Globus pallidus (tissue), 1 donor: ENCODE measurements at places on chromosomes 13 and 19.

DNA sequence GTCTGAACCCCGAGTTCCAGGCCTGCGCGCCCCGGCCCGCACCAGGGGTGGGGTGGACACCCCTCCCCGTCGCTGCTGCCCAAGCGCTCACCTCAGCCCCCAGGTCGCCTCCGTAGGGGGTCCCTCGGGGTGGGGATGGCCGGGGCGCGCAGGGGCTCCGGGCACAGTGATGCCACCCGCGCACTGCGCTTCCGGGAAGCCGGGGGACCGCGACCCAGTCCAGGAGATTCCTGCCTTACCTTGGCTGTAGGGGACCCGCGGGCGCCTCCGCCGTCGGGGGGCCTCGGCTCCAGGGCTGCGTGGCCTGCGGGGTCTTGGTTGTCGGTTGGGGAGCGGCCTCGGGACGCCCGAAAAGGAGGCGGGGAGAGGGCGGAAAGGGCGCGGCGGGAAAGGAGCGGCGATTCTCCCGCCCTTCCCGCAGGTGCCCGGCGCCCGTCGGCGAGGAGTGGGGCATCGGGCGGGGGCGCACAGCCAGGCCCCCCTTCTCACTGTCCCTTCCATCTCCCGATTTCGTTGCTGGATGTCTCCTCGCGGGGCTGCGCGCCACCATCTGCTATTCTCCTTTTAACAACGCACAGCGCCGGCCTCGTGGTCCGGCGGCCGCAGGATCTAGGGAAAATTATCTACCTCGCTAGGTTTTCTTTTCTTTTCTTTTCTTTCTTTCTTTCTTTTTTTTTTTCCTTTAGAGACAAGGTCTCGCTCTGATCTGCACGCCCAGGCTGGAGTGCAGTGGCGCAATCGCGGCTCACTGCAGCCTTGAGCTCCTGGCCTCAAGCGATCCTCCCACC, at the start of gene KEAP1:
TSS of gene KEAP1 (minus strand) at position 355 of the 788 bp plus-strand sequence. CDS start 3,323 bp downstream, outside the sequence.
- no peak for DNase-seq

DNA sequence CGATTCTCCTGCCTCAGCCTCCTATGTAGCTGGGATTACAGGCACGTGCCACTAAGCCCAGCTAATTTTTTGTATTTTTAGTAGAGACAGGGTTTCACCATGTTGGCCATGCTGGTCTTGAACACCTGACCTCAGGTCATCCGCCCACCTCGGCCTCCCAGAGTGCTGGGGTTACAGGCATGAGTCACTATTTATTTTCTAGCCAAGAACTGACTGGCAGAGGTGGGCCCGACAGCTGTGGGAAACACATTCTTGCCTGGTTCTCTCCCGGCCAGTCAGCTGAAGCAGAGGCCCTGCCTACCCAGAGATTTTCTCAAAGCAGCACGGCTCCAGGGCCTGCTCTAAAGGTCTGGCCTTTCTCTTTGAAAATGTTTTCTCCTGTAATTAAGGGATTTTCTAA, 108.0 kb downstream of the KCTD15 start:
- no peak for DNase-seq

DNA sequence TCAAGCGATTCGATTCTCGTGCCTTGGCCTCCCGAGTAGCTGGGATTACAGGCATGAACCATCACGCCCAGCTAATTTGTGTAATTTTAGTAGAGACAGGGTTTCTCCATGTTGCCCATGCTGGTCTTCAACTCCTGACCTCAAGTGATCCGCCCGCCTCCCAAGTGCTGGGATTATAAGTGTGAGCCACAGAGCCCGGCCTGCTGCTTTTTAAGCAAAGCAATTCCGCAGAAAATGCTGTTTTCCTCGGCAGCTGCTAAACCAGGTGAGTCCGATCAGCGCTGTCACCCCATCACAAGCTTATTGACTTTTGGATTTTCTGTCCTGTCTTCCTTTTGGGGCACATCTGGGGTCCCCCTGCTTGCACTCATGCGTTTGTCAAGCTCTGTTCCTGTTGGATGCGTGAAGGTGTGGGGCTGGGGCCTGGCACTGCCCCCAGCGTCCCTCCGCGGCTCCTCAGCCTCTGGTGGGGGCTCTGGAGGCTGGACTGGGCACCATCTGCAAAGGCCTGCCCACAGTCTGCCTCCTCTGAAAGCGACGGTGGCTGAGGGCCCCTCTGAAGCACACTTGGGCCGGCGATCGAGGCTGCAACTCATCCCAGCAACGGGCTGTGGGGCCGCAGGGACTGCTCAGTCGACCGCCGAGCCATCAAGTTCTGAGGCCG, 25.7 kb downstream of the CEBPG start:
- no peak for DNase-seq

GRCh38 chr19:51002542-51003311, 1.3 kb upstream of the KLK8 start:
- no peak for DNase-seq

DNA sequence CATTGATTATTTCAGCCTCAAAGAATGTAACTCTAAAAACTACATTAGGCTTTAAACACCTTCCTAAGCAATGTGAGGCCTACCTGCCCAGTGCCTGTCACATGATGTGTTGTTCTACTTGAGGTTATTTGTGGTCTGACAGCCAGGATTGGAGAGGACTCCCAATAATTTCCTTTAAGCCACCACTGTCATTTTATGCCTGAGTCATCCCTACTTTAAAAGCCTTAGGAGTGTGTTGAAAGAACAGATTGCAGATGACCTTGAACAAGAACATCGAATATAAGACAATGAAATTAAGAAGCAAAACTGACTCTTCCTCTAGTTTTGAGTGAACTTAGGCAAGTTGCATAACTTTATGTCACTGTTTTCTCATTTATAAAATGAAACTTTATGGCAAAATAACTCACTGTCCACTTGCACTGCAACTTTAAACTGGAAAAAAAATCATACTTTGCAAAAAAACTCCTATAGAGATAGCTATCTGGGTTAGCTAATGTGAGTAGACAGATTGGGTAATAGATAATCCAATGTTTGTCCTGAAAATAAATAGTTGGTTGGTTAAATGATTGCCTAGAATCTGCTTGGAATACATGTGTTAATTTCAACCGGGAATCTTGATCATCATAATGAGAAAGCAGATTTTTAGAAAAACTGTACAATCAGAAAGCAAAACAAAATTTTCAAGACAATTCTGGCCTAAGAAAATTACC, 361.2 kb downstream of the SUCLA2 start:
- DNase-seq, result no peak

GRCh38 chr13:33508060-33508459, 222.5 kb upstream of the STARD13 start:
- no peak for DNase-seq

DNA sequence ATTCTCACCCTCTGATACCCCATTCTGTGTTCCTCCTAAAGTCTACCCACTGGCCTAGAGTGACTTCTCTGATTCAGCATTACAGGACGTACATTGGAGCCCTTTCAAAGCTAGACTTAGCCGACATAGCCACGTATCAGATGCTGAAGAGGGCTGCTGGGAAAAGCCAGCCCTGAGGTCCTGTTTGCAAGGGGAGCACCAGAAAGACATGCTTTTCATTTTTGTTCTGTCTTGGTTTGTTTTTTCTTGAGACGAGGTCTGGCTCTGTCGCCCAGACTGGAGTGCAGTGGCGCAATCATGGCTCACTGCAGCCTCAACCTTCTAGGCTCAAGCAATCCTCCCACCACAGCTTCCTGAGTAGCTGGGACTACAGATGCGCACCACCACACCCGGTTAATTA, 6.3 kb upstream of the ZSWIM4 start:
- DNase-seq, result no peak

DNA sequence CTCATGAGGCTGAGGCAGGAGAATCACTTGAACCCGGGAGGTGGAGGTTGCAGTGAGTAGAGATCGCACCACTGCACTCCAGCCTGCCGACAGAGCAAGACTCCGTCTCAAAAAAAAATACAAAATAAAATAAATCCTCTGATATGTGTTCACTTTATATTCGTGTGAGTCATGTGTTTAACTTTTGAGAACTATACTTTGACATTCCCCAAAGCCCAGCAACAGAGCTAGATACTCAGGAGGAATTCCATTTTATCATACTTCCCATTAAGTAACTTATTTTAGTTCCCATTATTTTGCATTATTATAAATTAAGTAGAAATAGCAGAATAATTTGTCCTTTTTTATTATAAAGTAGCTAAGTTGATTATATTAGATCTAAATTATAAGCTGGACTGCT, 3.3 kb upstream of the CHAMP1 start:
- DNase-seq, result no peak

DNA sequence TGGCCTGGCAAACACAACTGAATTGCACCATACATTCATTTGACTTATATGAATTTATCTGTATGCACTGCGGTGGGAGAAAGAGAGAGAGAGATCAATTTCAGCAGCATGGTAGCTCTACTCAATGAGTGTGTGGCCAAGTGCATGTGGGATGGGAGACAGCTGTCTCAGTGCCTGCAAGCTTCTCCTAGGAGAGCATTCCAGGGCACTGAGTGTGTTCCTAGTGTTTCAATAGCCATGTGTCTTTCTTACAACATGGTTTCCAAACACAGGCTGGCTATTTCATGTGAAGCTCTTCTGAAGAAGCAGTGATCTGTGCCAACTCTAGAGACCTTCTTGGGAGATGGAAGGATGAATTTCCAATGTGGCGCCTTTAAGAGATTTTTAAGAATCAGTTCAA, 43.5 kb downstream of the NEK5 start:
- DNase-seq, result no peak

DNA sequence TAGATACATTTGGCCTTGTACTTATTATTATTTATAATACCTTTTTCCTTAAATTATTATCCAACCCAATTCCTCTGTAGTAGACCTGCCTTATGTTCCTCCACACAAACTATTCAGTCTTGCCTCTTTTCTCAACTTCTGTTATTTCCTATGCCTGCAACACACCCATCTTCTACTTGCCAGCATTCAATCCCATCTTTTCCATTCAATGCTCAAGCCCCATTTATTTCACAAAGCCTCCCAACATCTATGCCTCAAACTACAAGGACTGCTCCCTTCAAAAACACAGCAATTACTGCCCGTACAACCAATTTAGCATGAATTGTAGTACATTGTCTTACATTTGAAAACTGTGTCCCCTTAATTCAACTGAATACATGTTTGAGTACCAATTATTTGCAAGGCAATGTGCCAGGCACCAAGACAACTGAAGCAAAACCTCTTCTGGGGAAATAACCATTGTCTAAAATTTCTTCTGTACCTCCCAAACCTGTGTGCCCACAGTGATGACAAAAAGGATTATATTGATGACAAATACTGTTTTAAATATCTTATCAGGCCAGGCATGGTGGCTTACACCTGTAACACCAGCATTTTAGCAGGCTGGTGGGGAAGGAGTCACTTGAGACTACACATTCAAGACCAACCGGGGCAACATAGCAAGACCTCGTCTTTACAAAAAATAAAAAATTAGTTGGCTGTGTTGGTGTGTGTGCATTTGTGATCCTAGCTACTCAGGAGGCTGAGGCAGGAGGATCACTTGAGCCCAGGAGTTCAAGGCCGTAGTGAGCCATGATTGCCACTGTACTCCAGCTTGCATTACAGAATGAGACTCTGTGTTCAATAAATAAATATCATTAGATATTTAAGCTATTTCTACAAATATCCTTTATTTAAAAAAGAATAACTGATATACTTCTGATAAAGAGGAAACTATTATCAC, 35.1 kb downstream of the ELF1 start:
- DNase-seq, result peak; percentile 35

DNA sequence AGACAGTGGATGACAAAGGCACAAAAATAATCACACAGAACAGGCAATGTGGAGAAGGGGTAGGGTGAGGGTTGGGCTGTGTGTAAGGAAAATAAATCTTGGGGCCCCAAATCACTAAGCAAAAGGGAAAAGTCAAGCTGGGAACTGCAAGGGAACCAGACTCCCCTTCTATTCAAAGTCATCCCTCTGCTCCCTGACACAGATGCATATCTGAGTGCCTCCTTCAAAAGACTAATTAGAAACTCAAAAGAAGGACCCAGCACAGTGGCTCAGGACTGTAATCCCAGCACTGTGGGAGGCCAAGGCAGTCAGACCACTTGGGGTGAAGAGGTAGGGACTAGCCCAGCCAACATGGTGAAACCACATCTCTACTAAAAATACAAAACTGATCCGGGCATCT, 18.3 kb downstream of the ZNF611 start:
- DNase-seq, result no peak

DNA sequence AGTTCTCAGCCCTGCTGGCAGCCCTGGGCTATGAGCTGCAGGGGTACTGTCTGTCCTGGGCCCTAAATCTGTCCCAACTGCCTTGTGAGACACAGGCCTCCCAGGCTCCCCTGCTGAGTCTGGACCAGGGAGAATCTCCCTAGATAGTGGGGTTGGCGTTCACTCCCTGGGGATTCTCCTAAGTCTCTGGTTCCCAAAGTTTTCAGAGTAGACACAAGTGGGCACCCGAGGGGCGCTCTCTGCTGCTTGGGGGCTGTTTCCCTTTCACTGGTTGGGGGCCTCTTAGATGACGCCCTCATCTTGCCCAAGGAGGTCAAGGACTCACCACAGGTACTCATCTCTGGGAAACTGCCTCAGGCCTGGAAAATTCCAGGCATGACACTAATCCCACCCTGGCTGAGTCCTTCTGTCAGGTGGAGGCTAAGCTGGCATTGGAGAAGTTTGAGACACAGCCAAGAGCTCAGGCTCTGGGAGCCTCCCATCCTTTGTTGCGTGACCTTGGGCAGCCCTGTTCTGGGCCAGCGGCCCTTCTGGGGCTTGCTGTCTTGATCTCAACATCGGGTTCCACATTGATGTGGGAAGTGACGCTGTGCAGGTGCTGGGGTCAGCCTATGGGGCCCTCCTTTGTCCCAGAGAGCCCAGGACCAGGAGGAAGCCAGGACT, 3.9 kb downstream of the RPL18A start:
- no peak for DNase-seq

DNA sequence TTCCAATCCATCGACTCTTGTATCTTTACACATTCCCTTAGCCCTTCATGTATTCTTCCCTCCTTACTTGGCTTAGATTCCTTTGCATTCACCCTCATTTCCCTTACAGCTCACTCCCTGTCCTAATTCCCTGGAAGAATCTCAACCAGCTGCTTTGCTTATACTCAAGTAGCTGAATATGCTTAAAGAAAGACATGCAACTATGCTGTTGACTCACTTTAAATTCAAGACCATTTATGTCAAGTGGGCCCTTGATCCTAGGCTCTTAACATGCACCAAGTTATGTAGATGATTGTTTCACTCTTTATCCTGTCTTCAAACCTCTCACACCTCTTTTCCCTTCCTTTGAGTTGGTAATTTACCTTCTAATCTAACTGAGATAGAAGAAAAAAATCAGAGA, 7.4 kb downstream of the CCDC122 start:
- DNase-seq, result no peak

GRCh38 chr19:17866312-17866963, 5.3 kb upstream of the SLC5A5 start:
- no peak for DNase-seq

DNA sequence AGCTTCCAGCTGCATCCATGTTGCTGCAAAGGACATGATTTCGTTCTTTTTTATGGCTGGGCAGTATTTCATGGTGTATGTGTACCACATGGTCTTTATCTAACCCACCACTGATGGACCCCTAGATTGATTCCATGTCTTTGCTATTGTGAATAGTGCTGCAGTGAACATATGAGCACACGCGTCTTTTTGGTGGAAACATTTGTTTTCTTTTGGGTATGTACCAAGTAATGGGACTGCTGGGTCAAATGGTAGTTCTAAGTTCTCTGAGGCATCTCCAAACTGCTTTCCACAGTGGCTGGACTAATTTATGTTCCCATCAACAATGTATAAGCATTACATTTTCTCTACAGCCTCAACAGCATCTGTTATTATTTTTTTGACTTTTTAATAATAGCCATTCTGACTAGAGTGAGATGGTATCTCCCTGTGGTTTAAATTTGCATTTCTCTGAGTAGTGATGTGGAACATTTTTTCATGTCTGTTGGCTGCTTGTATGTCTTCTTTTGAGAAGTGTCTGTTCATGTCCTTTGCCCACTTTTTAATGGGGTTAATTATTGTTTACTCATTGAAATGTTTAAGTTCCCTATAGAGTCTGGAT, 6.8 kb upstream of the UBE2L5 start:
- no peak for DNase-seq
